CD4-positive, alpha-beta T cell (primary cell): ENCODE measurements at places on chromosomes 11 and 22.

GRCh38 chr22:20128902-20129746, 2.5 kb upstream of the ZDHHC8 start:
- peak; percentile 61 for DNase-seq

- no peak for DNase-seq
These were observed 26.6 kb upstream of the CRTAM start for GRCh38 chr11:122811721-122812120.

- no peak for DNase-seq
These were observed 194.7 kb downstream of the KIRREL3 start for GRCh38 chr11:126805870-126806269.

DNA sequence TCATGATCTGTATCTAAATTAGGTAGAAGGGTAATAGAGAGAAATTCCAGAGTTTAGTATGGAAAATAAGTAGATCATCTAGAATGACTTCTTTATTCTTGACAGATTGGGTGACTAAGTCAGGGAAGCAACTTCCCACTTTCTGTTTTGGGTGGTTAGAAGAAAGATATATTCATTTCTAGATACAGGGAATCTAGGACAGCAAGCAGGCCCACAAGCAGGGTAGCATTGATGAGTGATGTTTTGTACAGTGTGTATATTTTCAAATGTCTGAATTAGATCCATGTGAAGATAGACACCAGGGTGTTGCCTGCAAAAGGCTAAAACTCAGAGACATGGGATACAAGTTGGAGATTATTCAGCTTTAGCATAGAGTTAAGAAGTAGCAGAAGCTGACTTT, 674.4 kb downstream of the CNTN5 start:
- DNase-seq = no peak

GRCh38 chr11:114097832-114098231, 38.3 kb downstream of the ZBTB16 start:
- DNase-seq = no peak

- DNase-seq = no peak
These were observed 177.4 kb downstream of the JRKL start for GRCh38 chr11:96567176-96567575.

DNA sequence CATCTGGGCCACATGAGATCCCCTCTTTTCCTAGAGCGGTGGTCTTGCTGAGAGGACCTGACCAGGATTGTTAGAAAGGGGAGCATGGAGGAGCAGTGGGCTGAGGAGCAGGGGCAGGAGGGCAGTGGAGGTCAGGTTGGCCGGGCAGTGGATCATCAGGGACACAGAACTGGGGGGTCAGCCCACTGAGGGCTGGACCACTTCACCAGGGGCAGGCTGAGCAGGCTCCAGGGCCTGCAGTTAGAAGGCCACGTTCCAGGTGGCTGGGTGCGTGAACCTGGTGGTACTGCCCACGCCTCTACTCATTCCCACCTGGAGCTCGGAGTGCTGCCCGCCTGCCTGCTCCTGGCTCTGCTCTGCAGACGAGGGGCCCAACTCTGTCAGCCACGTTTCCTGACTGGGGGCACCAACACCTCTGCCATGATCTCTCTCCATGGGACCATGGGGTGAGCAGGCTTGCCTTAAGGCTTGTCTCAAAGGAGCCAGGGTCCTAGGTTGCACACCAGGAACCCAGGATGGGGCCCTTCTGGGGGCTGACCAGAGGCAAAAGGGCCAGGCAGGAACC, 9.7 kb downstream of the MRGPRF start:
- DNase-seq = no peak

- no peak for DNase-seq
These were observed 62.0 kb upstream of the UCP3 start for GRCh38 chr11:74070723-74071492.

- no peak for DNase-seq
These were observed 521 bp downstream of the PES1 start for GRCh38 chr22:30591191-30591587.

GRCh38 chr11:64355078-64355940, 3.7 kb upstream of the RPS6KA4 start:
- peak; percentile 72 for DNase-seq

- peak; percentile 45 for DNase-seq
These were observed 44.9 kb upstream of the ETS1 start for GRCh38 chr11:128632141-128632791.

DNA sequence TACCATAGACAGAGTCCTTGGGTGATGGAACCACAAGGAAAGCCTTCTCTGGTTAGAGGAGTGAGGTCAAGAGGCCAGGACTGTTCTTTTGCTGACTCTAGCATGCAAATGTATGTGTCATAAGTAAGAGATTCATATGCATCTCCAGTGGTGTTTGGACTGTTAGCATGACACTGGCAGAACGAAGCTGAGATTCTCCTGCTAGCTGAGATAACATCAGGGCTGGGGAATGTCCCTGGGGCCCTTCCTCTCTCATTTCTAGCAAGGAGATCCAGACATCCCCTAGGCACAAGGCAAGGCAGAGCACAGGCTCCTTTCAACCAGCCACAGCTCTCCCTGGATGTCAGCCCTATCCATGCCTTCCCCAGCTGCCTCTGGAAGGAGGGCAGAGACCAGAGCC, 711.3 kb downstream of the OPCML start:
- no peak for DNase-seq

DNA sequence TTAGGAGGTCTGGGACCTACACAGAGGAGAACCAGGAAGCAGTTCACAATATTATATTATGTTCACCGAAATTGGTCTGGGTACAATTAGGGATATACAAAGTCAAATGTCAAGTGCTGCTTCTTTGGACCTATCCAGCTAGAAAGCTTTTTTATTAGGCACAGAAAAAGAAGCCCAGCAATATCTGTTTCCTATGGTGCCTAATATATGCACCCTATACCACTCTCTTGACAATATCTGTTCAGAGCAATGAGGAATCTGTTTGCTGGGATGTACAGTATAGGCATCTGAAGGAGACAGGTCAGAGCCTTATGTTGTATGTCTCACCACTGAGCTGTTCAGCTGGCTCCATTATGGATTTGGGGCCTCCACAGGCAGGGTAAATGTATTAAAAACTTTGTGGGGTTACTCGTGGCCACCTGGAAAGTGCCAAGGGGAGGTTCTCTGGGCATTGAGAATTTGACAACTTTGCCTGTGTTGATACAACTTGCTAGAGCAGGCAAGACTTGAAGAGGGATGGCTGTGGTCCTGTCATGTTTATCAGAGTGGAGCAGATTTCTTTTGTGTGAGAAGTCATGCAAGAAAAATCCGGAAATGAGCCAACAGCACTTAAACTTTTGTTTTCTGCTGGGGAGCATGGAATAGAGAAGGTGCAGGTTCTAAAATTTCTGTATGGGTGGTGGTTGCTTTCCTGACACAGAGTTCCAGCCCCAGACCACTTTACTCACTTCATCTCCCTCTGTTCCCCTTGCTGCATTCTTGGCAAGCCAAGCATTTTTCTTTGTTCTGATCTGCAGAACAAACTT, 10.1 kb downstream of the STIM1 start:
- no peak for DNase-seq

- DNase-seq = no peak
These were observed 33.0 kb downstream of the SAMM50 start for GRCh38 chr22:43988116-43988820.

- no peak for DNase-seq
These were observed 46.6 kb upstream of the RCN1 start for GRCh38 chr11:32044158-32044863.

DNA sequence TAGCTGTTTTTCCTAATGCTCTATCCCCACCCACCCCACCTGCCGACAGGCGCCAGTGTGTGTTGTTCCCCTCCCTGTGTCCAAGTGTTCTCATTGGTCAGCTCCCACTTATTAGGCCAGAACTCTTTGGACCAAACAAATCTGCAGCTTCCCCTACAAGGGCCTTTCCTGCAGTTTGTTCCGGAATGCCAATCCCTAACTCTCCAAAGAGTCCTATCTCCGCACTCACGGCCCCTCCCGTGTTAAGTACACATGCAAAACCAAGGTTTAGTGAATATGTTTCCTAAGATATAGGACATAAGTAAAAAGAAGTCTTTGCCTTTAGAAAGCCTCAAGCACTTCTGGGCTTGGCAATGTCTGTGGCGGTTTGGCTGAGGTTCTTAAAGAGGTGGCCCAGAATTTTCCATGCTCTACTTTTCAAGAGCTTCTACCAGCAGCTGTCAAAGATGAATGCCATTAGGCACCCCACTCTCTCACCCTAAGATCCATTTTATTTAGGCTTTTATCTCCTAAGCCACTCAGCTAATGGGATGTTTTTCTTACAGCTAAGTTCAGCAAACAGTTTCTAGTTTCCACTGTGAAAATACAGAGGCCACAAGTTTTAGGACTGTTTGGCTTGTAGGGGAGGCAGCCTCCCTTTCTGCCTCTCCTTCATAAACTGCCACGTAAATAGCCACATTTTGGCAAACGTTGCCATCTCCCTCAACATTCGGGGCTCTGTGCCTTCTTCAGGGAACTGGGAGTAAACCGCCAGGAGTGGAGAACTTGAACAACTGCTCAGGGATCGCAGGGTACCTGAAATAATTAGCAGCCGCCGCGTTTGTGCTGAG, 1.6 kb downstream of the CD59 start:
- DNase-seq = no peak

DNA sequence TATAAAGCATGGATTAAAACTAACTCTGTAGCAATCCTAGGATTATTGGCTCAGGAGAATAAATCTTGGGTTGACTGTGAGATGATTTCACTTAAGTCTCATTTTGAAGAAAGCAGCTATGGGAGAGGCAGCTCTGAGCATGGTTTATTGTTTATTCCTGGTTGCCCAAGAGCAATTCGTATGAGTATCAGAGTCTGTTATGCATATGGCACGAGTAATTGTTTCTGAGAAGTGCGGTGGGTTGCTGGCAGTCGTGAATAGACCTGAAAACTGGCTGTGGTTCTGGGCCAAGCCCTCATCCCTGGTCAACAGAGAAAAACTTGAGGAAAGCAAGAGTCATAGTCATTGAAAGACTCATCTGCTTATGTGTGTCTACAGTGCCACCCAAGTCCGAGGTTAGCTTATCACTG, 26.8 kb downstream of the DIXDC1 start:
- DNase-seq = no peak

- no peak for DNase-seq
These were observed 1.4 kb downstream of the MS4A6E start for GRCh38 chr11:60328460-60328859.

- no peak for DNase-seq
These were observed 62.7 kb downstream of the MCM5 start for GRCh38 chr22:35462498-35463230.

DNA sequence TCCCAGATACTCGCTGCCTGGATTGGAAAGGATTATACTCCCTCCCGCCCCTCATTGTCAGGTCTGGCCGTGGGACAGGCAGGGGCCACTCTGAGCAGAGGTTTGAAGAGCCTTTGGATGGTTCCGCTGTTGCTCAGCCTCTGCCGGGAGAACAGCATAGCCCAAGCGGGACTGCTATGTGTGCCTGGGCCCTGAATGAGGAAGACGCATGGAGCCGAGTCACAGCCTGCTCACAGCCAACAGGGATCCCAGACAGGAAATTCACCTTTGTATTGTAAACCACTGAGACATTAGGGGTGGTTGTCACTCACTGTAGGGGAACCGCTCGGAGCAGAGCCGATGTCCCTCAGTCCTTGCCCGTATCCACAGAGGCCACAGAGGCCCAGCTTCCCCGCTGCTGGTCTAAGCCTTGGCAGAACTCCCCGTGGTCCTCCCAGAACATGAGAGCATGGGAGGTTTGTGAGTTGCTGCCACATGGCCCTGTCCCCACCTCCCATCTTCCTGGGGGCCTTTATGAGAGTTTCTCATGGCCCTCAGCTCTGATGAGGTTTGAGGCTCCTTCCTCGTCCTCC, 10.7 kb upstream of the FAM118A start:
- DNase-seq = no peak

GRCh38 chr11:69449320-69450063, 32.0 kb upstream of the LINC01488 start:
- DNase-seq = no peak

DNA sequence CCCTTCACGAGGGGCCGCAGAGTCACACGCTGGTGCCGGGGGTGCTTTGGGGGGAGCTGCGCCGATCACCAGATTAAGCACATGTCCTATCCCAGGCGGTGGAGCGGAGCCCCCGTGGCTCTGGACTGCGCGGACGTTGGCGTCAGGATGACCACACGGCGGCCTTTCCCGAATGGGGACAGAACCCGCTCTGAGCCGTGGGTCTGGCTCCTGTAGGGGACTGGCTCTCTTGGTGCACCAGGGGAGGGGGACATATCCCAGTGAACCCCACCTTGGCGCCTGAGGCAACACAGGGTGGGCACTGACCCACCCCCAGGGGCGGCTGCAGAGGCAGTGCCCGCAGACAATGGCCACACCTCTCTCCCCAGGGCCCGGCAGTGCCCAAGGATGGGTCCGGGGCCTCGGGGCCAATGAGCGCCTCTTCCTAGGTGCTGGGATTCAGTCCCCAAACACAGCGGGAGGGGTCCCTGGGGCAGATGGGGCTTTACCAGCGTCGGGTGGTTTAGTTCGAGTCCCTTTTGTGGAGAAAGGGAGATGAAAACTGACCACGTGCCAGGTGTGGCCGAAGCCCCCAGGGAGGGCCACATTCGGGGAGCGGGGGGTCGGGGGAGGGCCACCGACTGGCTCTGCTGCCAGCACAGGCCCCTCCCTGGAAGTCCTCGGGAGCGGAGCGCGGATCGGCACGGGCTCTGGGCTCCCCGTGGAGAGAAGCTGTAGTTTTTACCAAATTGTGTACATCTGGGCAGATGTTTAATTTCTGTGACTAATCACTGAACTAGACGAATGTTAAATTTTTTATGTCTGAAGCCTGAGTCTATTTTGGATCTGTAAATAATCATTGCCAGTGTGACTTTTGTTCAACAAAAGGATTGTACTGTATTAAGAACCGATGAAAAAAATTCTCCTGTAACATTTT, 58.9 kb downstream of the GRAMD4 start:
- no peak for DNase-seq

DNA sequence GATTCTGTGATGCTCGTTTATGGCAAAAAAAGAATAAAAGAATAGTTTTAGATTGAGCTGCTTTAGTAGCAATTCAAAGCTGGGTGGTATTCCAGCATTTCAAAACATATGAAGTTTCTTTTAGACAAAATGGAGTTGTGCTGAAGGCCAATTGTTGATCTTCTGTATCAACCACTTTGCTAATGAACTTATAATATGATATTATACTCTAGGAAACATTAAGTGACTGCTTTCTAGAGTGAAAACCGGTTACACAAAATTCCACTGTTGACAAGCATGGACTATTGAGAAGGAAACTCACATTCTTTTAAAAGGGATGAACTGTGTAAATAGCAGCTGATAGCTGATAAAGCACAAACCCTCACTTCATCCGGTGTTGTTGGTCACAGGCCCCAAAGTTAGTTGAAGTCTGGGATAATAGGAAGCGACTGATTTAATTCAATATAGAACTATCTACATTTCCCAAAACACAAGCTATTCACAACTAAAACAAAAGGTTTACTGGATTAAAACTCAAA, 255.1 kb downstream of the CADM1 start:
- no peak for DNase-seq
